ENCODE measurements at places on chromosomes 7 and 10. TPM values are rescaled to one million over a fixed set of nuclear protein-coding genes. Genes with fewer than 3 reads are reported as not detected.

- DNase-seq = no peak
Measured at GRCh38 chr10:124243702-124244121, 150.3 kb upstream of the CHST15 start.

- no peak for DNase-seq
Measured at GRCh38 chr7:128257458-128257857, 16.4 kb downstream of the LEP start.

- no peak for DNase-seq
Measured at GRCh38 chr10:104521901-104522694, 119.0 kb upstream of the SORCS3 start.

- DNase-seq = no peak
Measured at GRCh38 chr10:75655791-75656451, 224.5 kb downstream of the LRMDA start.

DNA sequence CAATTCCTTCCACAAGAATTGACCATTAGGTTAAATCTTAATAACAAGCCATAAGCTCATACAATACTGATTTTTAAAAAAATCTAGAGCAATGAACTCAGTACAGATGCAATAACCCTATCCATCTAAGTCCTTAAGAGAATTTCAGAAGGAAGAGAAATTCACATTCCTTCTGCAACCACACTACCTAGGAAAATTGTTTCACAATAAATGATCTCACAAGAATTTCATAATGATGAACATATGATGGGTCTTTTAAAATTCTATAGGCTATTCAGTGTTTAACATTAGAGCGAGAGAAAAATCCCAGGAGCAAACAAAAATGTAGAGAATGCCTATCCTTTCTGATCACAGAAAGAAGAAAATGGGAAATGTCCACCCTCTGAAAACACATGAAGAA, 70.0 kb upstream of the MAGI2 start:
- no peak for DNase-seq

DNA sequence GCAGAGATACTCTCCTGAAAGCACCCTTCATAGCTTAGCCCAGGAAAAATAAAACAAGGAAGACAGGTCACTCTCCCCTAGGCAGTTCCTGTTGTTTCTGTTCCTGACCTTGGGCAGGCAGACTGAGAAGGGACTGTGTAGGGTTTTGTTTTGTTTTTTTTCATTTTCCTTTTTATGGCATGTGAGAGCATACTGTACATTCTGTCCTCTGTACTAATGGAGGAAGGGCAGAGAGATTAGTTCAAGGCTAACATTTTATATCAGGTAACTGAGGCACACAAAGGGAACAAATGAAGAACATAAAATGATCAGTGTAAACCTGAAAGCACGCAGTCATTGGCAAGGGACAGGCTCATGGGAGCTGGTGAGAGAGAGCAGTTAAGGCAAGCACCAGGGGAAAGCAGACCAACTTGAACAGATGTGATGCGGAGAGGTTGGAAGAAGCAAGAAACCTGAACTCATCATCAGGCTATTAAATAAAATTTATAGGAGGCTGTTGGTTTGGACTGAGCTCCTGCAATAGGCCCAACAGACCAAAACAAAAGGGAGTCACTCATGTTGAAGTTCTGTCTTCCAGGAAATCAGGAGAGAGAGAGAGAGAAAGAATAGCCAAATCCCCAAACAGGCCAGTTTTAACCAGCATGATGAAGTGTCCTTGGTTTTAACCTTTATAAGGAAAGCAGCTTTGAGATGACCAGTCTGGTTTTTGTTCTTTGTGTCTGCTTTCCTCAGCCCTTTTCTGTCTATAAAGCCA, 34.1 kb upstream of the PDCD4 start:
- DNase-seq = no peak

DNA sequence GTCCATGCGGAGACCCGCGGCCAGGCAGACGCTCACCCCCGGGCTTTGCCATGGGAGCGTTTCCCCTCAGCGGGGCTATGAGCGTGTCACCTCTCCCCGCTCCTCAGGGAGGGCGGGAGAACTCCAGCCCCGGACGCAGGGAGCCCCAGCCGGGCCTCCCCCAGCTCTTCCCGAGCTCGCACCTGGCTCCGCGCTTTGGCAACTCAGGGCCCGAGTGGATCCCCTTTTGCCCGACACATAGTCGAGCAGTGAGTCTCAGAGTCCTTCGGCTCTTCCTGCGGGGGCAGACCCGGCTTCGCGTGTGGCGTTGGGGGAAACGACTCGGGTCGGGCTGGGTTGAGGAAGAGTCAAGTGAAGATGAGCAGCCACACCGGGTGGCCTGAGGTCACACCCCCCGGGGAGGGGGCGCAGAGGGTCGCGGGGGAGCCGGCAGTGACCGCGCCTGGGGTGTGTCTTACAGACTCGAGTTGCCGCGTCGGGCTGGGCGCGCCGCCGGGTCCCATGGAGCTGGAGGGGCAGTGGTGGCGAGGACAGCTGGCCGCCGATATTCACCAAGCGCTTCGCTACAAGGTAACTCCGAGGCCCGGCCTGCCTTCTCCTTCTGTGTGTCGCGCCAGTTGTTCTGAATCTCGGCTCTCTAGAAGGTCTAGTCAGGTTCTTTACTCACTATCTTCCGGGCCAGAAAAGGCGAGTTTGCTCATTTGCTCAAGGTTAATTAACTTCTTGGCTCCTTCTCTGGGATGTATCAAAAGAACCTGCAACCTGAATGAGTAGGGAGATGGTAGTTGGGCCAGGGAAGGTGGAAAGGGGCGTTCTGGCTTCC, 721 bp downstream of the CCNJ start:
- peak; percentile 68 for DNase-seq

- no peak for DNase-seq
Measured at GRCh38 chr10:103514244-103514643, 20.7 kb downstream of the NEURL1 start.

GRCh38 chr7:22234227-22234626, 122.7 kb downstream of the RAPGEF5 start:
- no peak for DNase-seq

GRCh38 chr10:46263831-46264268, 22.9 kb upstream of the ANTXRL start:
- no peak for DNase-seq

- no peak for DNase-seq
Measured at GRCh38 chr7:14606101-14606500, 296.4 kb downstream of the DGKB start.

GRCh38 chr10:114478281-114478680, 74.0 kb upstream of the AFAP1L2 start:
- DNase-seq = no peak

- DNase-seq = no peak
Measured at GRCh38 chr10:14658331-14659127, 116.2 kb downstream of the FAM107B start.

DNA sequence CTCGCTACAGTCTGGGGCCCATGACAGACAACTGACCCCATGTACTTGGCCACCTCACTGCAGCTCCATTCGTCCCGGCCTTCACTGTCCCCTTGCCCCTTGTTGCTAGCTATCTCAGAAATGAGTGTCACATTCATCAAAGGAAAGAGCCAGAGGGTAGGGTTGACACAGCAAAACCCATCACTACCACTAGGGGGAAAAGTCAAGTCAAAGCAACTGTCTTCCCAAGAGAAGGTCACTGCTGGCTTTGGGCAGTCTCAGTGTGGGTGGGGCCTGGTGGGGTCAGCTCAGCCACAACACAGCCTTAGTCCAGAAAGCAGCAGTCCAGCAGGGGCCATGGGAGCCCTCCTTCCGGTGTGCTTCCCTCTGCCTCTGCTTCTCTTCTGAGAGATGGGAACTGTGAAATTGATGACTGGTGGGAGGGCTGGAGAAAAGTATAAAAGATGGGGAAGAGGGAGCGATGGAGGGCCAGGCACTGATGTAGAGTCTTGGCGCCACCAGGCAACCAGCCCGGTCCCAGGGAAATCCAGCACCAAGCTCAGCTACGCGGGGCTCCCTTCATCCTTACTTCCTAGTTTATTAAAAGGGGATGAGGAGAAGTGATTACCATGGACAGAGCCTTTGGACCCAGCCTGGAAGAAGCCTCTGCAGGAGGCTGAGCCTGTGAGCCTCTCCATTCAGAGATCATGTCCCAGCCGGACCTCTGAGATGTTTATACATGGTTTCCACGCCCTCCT, 58.0 kb downstream of the PLXNA4 start:
- no peak for DNase-seq

DNA sequence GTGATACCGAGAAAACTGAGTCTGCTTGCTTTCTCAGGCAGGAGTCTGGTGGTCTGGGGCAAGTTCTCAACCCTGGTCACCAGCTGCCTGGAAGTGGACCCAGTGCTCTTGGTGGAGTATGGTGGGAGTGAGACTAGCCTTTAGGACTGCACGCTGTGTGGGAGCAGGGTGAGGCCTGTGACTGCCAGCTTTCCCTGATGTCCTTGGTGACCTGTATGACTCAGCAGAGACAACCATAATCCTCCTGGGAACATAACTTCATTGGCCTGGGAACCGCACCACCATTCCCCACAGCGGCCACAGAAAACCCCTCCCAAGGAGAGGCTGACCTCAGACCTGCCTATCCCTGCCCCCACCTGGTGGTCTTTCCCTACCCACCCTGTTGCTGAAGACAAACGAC, 139.5 kb upstream of the CHRM2 start:
- no peak for DNase-seq

GRCh38 chr10:48568131-48568530, 36.7 kb downstream of the ARHGAP22 start:
- no peak for DNase-seq

GRCh38 chr10:18290651-18291313, 150.6 kb downstream of the CACNB2 start:
- DNase-seq = no peak

Gene TDRD1
- 0.31 TPM for total RNA-seq

Gene SPDYE8
- total RNA-seq = not detected

Gene ANXA8L1
- 0.31 TPM for total RNA-seq

Gene CTTNBP2
- 21.5 TPM for total RNA-seq

Gene C10orf62
- not detected for total RNA-seq

Gene C10orf105
- 0.53 TPM for total RNA-seq

Gene HOXA1
- total RNA-seq = 0.98 TPM

Gene CYP2C19
- total RNA-seq = not detected
